ENCODE measurements at places on chromosomes 12 and 14.

GRCh38 chr12:42846782-42847181 lies 257.2 kb upstream of the PRICKLE1 start:
- ATAC-seq, result peak; percentile 57

DNA sequence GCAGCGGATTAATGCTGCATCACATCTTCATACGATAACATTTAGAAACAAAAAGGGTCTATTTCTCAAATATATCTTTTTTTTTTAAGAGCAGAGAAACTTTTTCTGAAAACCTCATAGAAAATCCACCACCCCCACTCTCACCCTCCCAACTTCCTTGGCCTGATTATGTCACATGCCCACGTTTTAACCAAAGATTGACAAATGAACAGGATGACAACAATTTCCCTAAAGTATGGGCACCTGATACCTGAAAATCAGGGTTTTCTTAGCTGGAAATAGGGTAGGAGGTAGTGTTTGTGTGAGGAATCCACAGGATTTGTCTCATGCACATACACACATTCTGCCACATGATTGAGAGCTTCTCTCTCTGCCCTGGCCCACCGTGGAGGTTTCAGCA lies 74.7 kb upstream of the MDM1 start:
- no peak for ATAC-seq

DNA sequence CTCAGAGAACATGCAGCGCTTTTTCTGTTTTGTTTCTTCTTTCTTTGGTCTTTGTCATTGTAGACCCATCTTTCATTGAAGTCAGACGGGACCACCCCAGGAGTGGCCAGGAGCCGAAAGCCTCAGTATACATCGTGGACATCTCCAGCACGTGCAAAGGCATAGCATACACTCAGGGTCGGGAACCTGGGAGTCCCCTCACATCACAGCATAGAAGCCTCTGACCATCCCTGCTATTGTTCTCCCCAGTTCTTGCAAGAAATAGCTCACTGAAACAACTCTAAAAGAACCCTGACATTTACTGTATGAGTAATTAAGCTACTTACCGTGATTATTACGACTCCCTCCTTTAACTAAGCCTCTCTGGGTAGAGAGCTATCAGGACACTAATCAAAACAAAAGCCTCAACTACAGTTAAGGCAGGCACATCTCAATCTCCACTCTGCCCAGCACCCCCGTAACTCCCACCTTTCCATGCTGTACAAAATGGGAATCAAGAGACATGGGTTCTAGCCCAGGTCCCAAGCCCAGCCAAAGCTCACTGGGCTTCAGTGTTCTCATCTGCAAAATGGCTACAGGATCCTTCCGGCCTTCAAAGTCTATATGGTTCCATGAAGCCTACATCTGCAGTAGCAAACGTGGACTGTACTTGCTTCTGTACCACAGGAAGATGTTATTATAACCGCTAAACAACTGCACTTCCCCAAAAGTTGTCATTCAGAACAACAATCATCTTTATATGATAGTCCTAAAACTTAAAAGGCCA lies 6.7 kb downstream of the CCDC88C start:
- peak; percentile 13 for ATAC-seq

GRCh38 chr12:46499901-46500300 lies 127.3 kb upstream of the SLC38A2 start:
- ATAC-seq, result no peak

DNA sequence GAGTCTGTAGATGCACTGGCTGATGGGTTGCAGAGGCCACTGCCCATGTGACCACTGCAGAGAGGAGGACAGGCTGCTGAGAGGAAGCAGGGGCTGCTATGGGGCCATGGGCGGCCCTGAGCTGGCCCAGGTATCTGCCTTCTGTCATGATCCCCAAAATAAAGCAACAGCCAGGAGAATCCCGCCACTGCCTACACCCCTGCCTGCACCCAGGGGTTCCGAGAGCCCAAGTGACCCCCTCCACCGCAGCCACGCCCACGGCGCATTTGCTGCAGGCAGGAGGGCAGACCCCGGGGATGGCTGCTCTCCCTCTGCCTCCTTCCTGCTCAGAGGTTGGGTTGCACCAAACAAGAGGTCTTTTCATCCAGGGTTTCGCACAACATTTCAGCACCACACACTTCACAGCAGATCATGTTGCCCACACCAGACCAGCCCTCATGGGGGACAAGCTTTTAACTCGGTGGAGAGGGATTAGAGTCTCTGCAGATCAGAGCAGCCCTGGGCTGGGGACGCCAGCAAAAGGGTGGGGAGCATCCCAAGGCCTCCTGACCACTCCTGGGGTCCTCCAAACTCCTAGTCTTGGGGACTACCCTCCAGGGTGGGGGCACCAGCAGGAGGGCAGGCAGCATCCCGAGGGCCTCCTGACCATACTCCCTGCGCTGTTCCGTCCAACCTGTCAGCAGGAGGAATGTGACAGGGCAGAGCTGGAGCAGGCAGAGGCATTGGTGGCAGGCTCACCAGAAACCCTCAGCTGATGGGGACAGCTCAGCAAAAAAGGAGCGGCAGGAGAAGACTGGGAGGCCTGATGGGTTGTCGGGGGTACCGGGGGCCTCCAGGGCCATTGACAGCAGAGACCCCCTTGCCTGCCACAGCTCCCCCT lies 14.1 kb downstream of the CCDC85C start:
- peak; percentile 5 for ATAC-seq

- peak; percentile 38 for ATAC-seq
Measured at GRCh38 chr14:44657696-44658388, 150.8 kb upstream of the FSCB start.

- ATAC-seq, result no peak
Measured at GRCh38 chr14:99602054-99602787, 1.8 kb downstream of the CCDC85C start.

DNA sequence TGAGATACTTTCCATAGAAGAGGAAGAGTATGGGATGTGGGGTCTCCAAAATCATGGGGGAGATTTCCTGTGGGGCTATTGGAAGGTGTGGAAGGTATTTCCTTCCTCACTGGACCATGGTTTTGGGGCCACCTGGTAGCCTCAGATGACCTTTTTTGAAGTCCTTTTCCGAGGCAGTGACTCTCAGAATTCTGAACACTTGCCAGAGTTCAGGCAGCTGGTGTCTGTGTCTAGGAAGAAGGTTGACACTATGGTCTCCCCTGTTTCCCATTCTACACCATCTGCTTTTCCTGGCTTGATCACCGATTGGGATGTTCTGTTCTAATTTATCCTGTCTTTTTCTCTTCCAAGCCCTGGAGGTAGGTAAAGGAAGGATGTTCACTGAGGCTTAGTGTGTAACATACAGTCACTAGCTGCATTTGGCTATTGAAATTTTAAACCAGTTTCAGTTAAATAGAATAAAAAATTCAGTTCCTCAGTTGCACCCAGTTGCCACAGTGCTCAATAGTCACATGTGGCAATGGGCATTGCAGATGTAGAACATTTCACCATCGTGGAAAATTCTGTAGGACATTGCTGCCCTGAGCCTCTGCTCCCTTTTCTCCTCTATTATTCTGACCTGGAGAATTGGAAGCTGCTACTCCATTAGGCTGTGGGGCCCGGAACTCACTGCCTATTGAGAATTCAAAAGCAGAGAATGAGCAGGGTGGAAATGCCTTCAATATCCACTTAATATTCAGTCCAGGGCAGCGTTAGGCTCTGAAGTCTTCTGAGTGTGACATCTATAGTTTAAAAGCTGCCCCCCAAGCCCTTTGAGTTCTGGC lies 11.0 kb upstream of the PLEKHG3 start:
- ATAC-seq, result no peak

DNA sequence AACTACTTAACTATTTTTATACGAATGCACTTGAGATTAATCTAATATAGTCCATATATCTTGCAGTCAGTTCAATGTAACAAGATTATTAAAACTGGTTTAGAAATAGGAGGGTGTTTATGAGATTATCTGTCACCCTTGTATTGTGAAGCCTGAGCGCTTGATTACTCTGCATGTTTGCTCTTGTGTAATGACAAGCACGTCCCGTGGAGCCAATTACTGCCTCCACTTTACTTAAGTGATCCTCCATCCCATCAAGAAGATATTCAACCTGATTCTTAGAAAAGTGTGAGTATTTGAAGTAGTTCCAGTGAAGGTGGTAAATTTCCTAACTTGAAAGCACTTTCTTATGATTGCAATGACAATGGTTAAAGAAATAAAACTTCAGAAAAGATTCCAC lies 415.2 kb upstream of the GARIN6 start:
- no peak for ATAC-seq

- no peak for ATAC-seq
Measured at GRCh38 chr14:61838661-61839245, 76.5 kb downstream of the SNAPC1 start.

DNA sequence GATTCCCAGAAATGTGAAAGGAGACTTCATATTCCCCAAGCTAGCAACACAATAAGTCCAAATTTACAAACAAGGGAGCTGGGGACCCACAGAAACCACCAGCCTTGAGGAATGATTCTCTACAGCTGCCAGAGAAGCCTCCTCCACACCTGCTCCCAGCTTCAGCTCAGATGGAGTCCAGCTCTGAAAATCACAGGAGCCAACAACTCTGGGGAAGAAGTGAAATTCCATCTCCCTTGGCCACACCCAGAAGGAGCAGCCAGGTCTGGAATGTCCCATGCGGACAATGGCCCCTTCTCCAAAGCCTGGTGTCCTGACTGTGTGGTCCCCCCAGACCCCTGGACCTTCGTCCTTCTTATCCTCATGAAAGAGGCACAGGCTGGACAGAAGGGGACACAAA lies 45.4 kb downstream of the SYNE3 start:
- ATAC-seq, result no peak
